ENCODE measurements at places on chromosomes 4 and X.

- no peak overlapping the region for H3K4me3 ChIP-seq
- DNase-seq, result no peak
- no peaks in the 10 kb centered on the region for H3K27me3 ChIP-seq
- H3K27ac ChIP-seq, result no peak overlapping the region
- peaks cover 3% of the 10 kb centered on the region for H3K4me1 ChIP-seq
These were observed 25.0 kb downstream of the ADGRA3 start for GRCh38 chr4:22490718-22491315.

DNA sequence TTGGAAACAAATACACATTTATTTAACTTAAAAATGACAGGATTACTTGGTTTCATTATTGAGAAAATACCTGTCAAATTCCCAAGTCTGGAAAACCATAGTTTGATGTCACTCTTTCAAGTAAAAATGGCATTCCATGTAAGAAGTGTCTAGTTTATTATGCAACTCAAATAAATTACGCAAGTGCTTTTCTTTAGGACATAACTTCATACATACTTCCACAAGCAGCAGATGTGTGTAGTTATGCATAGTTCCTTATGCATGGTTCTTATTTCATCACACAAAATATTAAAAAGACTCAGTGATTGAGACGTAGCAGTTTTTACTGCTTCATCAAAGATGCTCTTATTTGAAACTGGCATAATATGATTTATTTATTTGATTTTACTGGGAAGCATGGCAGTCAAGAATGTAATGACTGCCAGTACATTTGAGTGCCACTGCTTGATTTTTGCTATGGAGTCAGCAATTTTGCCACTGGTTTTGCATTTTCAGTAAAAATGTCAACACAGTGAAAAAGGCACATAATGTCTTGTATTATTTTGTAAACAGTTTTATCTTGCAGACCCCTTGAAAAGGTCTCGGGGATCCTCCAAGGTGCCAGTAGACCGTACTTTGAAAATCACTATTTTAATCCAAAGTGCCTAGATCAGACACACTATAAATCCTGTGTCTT is 62.1 kb downstream of the CLCN3 start:
- H3K27me3 ChIP-seq, result no peaks in the 10 kb centered on the region
- no peak overlapping the region for H3K27ac ChIP-seq
- DNase-seq, result no peak
- H3K4me1 ChIP-seq, result no peaks in the 10 kb centered on the region

DNA sequence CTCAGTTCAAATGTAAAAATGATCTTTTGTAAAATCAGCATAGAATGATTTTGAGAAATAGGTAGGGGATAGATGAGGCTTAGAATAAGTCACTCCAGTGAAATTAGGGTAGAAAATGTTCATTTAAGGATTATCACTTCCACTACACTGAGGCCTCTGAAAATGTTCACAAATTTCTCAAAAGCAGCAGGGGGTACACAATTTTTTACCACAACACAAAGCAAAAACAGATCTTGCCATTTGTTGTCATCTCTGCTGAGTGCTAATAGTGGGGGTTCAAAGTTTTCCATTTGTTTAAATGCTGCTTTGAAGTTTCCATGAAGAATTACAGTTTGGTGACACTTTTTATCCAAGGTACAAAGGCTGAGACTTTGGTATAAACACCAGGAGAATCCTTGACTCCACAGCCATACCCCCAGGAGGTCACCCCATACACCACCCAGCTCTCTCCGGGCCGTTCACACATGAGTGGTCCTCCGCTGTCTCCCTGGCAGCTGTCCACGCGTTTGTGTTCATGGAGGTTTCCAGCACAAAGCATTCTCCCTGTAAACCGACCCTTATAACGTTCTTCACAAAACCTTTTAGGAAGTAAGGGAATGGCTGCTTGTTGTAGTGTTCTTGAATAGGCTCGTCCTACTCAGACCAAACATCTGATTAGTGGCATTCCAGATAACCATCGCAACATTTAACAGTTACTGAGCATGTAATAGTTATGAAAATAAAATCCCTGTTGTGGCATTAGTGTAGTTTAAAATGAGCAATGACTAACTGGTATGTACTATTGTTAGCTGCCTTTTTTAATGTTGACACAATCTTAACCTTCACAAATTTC is 71.0 kb downstream of the PRSS12 start:
- peak overlapping the region; percentile 98 for H3K27ac ChIP-seq
- H3K36me3 ChIP-seq, result peaks cover 20% of the 10 kb centered on the region
- DNase-seq, result no peak
- no peaks in the 10 kb centered on the region for H3K27me3 ChIP-seq

- no peak overlapping the region for H3K4me3 ChIP-seq
- H3K27me3 ChIP-seq, result no peaks in the 10 kb centered on the region
- DNase-seq, result no peak
- no peak overlapping the region for H3K27ac ChIP-seq
- peaks cover 37% of the 10 kb centered on the region for H3K4me1 ChIP-seq
- peaks cover 22% of the 10 kb centered on the region for H3K36me3 ChIP-seq
These were observed 98.7 kb downstream of the TMEM131L start for GRCh38 chr4:153564630-153565525.

- H3K4me3 ChIP-seq, result no peak overlapping the region
- no peak overlapping the region for H3K27ac ChIP-seq
- no peak for DNase-seq
- H3K4me1 ChIP-seq, result no peaks in the 10 kb centered on the region
- no peaks in the 10 kb centered on the region for H3K27me3 ChIP-seq
These were observed 123.7 kb upstream of the KCNIP4 start for GRCh38 chr4:22072240-22072639.

GRCh38 chr4:121272526-121272925 is 108.3 kb downstream of the QRFPR start:
- no peaks in the 10 kb centered on the region for H3K27me3 ChIP-seq
- no peak for DNase-seq
- H3K4me3 ChIP-seq, result peak overlapping the region; percentile 33
- H3K4me1 ChIP-seq, result peaks cover 3% of the 10 kb centered on the region
- H3K27ac ChIP-seq, result no peak overlapping the region
- H3K36me3 ChIP-seq, result peaks cover 10% of the 10 kb centered on the region

- H3K27ac ChIP-seq, result no peak overlapping the region
- DNase-seq, result no peak
- no peaks in the 10 kb centered on the region for H3K27me3 ChIP-seq
- H3K4me1 ChIP-seq, result peaks cover 4% of the 10 kb centered on the region
- no peak overlapping the region for H3K4me3 ChIP-seq
- no peaks in the 10 kb centered on the region for H3K36me3 ChIP-seq
These were observed 17.6 kb downstream of the SH3TC1 start for GRCh38 chr4:8216443-8217245.

GRCh38 chr4:102535398-102536082 is 34.4 kb downstream of the NFKB1 start:
- peak overlapping the region; percentile 24 for H3K27ac ChIP-seq
- H3K27me3 ChIP-seq, result no peaks in the 10 kb centered on the region
- H3K4me3 ChIP-seq, result peak overlapping the region; percentile 49
- H3K36me3 ChIP-seq, result peaks cover 16% of the 10 kb centered on the region
- H3K4me1 ChIP-seq, result peaks cover 33% of the 10 kb centered on the region

- no peaks in the 10 kb centered on the region for H3K36me3 ChIP-seq
- peaks cover 3% of the 10 kb centered on the region for H3K27me3 ChIP-seq
- no peak overlapping the region for H3K27ac ChIP-seq
These were observed 2.4 kb downstream of the GLRA3 start for GRCh38 chr4:174826660-174827059.

GRCh38 chr4:156830351-156830750 is 141.2 kb downstream of the PDGFC start:
- DNase-seq, result no peak
- no peaks in the 10 kb centered on the region for H3K36me3 ChIP-seq
- H3K27me3 ChIP-seq, result no peaks in the 10 kb centered on the region
- H3K4me3 ChIP-seq, result no peak overlapping the region

GRCh38 chr4:142081025-142081424 is 444.6 kb downstream of the IL15 start:
- H3K36me3 ChIP-seq, result no peaks in the 10 kb centered on the region
- no peaks in the 10 kb centered on the region for H3K4me1 ChIP-seq
- DNase-seq, result no peak
- H3K27ac ChIP-seq, result no peak overlapping the region
- no peak overlapping the region for H3K4me3 ChIP-seq

- DNase-seq, result no peak
- no peaks in the 10 kb centered on the region for H3K27me3 ChIP-seq
- no peak overlapping the region for H3K4me3 ChIP-seq
- H3K27ac ChIP-seq, result no peak overlapping the region
- H3K36me3 ChIP-seq, result no peaks in the 10 kb centered on the region
- H3K4me1 ChIP-seq, result peaks cover 8% of the 10 kb centered on the region
These were observed 323.6 kb downstream of the BCOR start for GRCh38 chrX:39773923-39774773.

- peaks cover 4% of the 10 kb centered on the region for H3K36me3 ChIP-seq
- no peak overlapping the region for H3K27ac ChIP-seq
- H3K4me1 ChIP-seq, result no peaks in the 10 kb centered on the region
- no peak overlapping the region for H3K4me3 ChIP-seq
- no peak for DNase-seq
These were observed 18.4 kb downstream of the IL21 start for GRCh38 chr4:122602277-122603142.

DNA sequence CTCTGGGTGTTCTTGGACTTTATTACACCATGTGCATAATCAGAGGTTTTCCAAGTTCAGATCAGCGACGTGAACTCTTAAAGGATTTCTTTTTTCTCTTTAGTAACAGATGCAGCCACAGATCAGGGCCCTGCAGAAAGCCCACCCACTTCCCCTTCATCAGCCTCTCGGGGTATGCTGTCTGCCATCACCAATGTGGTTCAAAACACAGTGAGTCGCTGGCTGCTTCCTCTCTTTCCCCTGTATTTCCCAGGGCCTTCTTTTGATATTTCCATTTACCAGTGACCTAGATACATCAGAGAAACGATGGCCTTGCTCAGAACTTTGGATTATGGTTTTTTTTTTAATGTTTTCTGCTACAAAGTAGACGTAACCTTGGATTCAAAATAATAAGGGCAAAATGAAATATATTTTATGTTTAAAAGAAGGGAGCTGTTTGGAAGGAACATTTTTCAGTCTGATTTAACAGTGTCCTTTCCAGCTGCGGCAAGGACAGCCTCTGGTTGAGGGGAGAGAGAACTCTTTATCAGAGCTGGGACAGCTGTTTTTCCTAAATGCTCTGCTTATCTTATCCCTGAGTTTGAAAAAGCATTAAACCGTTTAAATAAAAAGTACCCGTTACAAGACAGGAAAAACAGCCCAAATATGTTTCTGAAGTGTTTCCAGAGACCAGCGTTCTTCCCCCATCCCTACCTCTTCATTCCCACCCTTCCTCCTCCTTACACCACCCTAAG is 38.2 kb downstream of the FAM114A1 start:
- H3K4me3 ChIP-seq, result no peak overlapping the region
- DNase-seq, result no peak
- no peaks in the 10 kb centered on the region for H3K36me3 ChIP-seq

- no peaks in the 10 kb centered on the region for H3K36me3 ChIP-seq
- H3K4me3 ChIP-seq, result no peak overlapping the region
These were observed 514.7 kb downstream of the CENPC start for GRCh38 chr4:67030636-67031035.

DNA sequence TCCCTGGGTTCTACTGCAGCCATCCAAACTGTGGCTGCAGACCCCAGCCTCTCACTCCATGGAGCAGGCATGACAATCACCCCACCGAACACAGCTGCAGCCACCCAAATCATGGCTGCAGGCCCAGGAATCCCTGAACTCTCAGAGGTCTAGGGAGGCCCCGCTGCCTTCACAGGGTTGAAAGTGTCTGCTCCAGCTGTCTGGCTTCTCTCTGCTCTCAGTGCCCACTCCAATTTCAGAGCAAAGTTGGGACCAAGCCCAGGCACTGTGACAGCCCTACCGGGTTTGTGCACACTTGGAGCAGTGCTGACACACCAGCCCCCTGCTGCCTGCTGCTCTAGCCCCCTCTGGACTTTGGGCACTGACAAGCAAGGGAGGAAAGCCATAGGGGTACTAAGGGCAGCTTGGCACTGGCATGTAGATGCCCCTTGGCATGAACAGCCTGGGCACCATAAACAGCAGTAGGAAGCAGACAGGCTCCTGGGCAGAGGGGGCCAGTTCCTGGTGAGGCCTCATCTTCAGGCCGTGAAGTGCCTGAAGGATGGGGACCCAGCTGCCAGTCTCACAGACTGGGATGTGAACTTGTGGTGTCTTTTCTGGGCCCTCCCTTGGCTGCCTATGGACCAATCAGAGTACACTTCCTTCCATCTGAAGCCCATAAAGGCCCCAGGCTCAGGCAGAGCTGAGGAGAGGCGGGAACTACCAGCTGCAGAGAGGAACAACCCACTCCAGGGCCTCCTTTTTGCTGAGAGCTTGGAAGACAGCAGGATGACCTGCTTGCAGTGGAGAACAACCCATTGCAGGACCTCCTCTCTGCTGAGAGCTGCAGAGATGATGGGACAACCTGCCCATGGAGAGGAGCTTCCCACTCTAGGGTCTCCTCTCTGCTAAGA is 68.8 kb downstream of the TECRL start:
- no peak overlapping the region for H3K4me3 ChIP-seq
- no peak overlapping the region for H3K27ac ChIP-seq
- no peaks in the 10 kb centered on the region for H3K4me1 ChIP-seq
- H3K27me3 ChIP-seq, result no peaks in the 10 kb centered on the region
- DNase-seq, result no peak

DNA sequence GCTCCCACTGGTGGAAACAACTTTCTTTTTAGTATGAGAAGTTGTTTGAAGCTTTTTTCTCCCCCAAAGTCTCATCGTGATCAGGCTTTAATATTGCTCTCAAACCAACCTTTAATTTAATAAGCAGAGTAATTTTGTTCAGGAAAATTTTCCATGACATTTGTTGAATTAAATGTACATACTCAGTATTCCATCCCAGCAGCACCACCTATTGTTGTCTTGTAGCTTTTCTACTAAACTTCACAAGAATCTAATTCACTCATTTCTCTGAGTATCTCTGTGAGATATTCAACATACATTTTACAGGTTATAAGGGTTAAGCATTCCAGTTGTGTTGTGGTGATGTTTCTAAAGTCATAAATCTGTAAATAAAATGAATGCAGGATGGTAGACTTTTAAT is 218.3 kb upstream of the HAND2 start:
- H3K4me3 ChIP-seq, result no peak overlapping the region
- no peaks in the 10 kb centered on the region for H3K36me3 ChIP-seq
- H3K27ac ChIP-seq, result no peak overlapping the region
- H3K27me3 ChIP-seq, result no peaks in the 10 kb centered on the region

- H3K4me3 ChIP-seq, result no peak overlapping the region
- no peak for DNase-seq
- H3K36me3 ChIP-seq, result no peaks in the 10 kb centered on the region
- H3K27me3 ChIP-seq, result peaks cover 18% of the 10 kb centered on the region
- H3K4me1 ChIP-seq, result no peaks in the 10 kb centered on the region
- H3K27ac ChIP-seq, result no peak overlapping the region
These were observed 23.1 kb upstream of the KLHL2 start for GRCh38 chr4:165184220-165184619.

GRCh38 chr4:145319751-145320150 is 139.4 kb upstream of the OTUD4 start:
- H3K4me1 ChIP-seq, result no peaks in the 10 kb centered on the region
- H3K27ac ChIP-seq, result no peak overlapping the region
- H3K36me3 ChIP-seq, result no peaks in the 10 kb centered on the region
- no peak overlapping the region for H3K4me3 ChIP-seq
- no peak for DNase-seq

GRCh38 chrX:44733931-44734330 is 109.9 kb upstream of the DUSP21 start:
- no peak for DNase-seq
- H3K36me3 ChIP-seq, result no peaks in the 10 kb centered on the region
- H3K27me3 ChIP-seq, result no peaks in the 10 kb centered on the region
- no peak overlapping the region for H3K4me3 ChIP-seq
- no peaks in the 10 kb centered on the region for H3K4me1 ChIP-seq

- no peaks in the 10 kb centered on the region for H3K4me1 ChIP-seq
- peaks cover 18% of the 10 kb centered on the region for H3K27me3 ChIP-seq
- no peak overlapping the region for H3K4me3 ChIP-seq
- H3K36me3 ChIP-seq, result no peaks in the 10 kb centered on the region
These were observed 28.8 kb upstream of the PCSK1N start for GRCh38 chrX:48864210-48864609.

Data from natural killer cell treated with Interleukin-12 subunit alpha and Interleukin-12 subunit beta and Interleukin-15 and Interleukin-18, amount 100 ng/mL, for 72 hours (primary cell).